Stimulated activated CD8-positive, alpha-beta memory T cell treated with anti-CD3 and anti-CD28 coated beads, Interleukin-4, amount 100 ng/mL, for 1 hour (primary cell): ENCODE measurements at places on chromosomes 12 and 14.

DNA sequence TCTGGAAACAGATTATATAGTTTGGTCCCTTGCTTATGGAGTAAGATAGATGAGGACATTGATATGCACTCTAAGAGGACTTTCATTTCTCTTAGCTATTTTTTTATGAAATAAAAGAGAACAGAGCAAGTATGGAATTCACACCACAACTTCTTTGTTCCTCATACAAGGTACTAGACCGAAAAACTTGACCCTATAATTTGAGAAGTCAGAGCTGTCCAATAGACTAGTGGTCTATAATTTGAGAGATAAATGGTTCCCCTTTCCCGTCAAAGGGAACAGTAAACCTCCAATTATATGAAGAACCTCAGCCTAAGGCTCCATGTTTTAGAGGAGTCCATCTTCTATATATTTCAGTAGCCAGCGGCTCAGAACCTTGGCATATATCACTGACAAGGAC, 58.5 kb upstream of the HIF1A start:
- DNase-seq = no peak

GRCh38 chr12:113242560-113242959, 21.3 kb downstream of the TPCN1 start:
- DNase-seq = no peak

GRCh38 chr12:124684496-124684895, 117.1 kb upstream of the NCOR2 start:
- no peak for DNase-seq

DNA sequence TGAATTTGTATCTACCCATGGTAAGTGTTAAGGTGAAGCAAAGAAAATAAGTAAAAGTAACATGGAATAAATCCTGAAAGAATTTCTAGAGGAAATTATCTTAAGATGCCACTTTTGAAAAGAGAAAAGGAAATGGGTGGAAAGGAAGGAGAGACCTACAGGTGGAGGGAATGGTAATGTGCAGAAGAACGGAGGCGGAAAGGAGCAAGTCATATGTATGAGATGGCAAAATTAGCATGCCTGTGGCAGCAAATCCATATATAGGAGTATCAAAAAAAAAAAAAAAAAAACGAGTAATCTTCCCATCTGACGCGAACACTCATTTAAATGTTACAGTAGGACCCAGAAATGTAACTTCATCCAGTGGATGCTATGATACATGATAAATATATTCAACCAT, 23.0 kb downstream of the OSBPL8 start:
- DNase-seq = no peak

DNA sequence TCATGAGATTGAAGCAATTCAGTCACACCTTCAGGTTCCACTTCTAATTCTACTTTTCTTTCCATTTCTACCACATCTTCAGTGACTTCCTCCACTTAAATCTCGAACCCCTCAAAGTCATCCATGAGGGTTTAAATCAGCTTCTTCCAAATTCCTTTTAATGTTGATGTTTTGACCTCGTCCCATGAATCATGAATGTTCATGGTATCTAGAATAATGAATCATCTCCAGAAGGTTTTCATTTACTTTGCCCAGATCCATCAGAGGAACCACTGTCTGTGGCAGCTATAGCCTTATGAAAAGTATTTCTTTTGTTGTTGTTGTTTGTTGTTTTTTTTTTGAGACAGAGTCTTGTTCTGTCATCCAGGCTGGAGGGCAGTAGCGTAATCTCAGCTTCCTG, 7.6 kb downstream of the RXYLT1 start:
- no peak for DNase-seq

DNA sequence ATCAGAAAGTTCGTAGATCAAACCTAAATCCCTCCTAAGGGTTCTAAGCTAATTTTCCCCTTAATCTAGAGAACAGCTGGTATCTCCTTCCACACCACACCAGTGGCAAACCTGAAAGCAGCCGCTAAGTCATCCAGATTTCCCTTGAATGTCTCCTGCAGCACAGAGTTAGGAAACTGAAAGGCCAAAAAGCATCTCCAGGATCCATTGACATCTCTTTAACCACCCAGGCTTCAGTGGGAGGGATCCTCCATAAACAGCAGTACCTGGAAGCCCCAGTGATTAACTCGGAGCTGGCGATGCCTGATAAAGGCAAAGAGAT, 47.6 kb downstream of the CRACR2A start:
- no peak for DNase-seq

- no peak for DNase-seq
Measured at GRCh38 chr14:31205681-31206535, 1.7 kb downstream of the HECTD1 start.

DNA sequence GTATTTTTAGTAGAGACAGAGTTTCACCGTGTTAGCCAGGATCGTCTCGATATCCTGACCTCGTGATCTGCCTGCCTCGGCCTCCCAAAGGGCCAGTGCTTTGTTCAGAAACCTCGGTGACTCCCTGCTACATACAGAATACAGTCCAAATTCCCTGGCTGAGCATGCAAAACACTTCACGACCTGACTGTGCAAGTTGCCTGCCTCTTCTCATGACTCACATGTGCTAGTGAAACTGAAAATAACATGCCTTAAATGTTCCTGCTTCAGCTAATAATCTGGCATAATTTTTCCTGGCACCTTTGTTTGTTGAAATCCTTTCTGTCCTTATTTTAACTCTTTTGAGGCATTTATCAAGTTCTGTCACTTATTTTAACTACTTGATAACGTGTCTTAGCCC, 8.2 kb downstream of the DMAC2L start:
- DNase-seq = no peak

GRCh38 chr14:52891800-52892199, 59.0 kb downstream of the FERMT2 start:
- no peak for DNase-seq

GRCh38 chr12:85005615-85006014, 30.5 kb downstream of the TSPAN19 start:
- DNase-seq = no peak

DNA sequence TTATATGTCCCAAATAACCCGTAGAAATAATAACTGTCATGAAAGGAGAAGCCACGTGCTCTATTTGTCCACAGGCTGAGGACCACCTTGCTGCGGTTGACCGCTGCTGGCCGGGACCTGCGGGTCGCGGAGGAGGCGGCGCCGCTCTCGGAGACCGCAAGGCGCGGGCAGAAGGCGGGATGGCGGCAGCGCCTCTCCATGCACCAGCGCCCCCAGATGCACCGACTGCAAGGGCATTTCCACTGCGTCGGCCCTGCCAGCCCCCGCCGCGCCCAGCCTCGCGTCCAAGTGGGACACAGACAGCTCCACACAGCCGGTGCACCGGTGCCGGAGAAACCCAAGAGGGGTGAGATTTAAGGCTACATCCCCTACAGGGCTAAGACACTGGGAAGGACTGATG, 21.0 kb downstream of the RPGRIP1 start:
- no peak for DNase-seq

DNA sequence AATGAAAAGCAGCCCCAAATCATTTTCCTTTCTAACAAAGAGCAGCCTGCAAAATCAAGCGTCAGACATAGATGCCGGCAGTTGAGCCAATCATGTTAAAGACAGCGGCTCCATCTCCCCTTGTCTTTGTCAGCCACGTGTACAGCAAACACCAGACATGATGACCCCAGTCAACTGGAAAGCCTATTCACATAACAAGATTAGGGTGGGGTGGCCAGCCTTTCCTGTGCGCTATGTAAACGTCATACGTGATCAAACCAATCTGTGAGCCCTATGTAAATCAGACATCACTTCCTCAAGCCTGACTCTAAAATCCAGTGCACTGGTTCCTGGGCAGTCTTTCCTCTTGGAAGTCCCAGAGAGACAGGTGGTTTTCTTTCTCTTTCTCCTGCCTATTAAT, 9.9 kb upstream of the FICD start:
- DNase-seq = no peak

GRCh38 chr12:113678223-113679119, 206.8 kb upstream of the LHX5 start:
- no peak for DNase-seq

GRCh38 chr12:31477687-31478086, 113.2 kb downstream of the DENND5B start:
- DNase-seq = no peak

DNA sequence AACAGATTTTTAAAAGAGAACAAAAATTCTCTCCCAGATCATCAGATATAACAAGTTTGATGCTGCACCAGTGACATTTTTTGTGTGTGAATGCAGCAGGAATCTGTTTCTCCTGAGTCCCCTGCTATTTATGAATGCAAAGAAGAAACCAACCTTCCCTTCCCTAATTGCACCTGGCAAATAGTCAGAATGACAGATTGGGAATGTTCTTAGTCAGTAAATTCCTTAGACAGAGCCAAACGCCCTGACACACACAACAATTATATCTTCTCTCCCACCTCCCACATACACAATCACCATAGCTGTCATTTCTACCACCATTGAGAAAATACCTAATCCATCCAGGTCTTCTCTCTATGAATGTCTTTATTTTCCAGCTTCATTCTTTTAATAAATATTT, 174.4 kb downstream of the ALG10B start:
- no peak for DNase-seq

DNA sequence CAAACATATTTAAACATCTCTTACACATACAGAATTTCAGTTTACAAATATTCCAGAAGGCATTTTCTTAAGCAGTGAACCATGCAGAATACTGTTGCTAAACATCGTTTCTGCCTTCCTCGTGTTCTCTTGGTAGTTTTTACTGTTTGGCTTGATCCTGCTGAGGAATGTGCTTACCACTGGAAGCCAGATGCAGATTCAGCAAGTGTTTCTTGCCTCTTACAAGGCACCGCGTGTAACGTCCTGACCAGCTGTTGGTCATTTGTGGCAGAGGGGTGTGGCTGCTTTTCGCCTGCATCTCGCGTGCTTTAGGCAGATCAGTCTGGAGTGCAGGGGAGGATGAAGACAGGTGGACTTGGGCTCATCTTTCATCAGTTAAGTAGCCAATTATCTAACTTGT, 12.4 kb downstream of the EIF2B1 start:
- DNase-seq = no peak

DNA sequence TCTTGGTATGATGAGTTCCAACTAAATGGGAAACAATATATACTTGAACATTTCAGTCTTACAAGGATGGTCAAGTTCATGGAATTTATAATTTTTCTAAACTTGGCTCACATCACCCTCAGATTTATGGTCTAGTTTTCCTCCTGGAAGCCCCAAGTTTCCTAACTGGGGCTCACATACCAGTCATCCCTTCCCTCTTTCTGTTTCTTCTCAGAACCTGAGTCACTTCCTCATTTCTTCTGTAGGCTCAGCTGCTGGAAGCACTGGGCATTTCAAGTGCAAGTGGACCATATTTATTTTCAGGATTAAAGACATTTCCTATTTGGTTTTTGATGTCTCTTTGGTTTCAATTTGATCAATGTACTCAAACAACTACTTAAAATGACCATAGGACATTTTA, 55.4 kb downstream of the GRIP1 start:
- DNase-seq = no peak

DNA sequence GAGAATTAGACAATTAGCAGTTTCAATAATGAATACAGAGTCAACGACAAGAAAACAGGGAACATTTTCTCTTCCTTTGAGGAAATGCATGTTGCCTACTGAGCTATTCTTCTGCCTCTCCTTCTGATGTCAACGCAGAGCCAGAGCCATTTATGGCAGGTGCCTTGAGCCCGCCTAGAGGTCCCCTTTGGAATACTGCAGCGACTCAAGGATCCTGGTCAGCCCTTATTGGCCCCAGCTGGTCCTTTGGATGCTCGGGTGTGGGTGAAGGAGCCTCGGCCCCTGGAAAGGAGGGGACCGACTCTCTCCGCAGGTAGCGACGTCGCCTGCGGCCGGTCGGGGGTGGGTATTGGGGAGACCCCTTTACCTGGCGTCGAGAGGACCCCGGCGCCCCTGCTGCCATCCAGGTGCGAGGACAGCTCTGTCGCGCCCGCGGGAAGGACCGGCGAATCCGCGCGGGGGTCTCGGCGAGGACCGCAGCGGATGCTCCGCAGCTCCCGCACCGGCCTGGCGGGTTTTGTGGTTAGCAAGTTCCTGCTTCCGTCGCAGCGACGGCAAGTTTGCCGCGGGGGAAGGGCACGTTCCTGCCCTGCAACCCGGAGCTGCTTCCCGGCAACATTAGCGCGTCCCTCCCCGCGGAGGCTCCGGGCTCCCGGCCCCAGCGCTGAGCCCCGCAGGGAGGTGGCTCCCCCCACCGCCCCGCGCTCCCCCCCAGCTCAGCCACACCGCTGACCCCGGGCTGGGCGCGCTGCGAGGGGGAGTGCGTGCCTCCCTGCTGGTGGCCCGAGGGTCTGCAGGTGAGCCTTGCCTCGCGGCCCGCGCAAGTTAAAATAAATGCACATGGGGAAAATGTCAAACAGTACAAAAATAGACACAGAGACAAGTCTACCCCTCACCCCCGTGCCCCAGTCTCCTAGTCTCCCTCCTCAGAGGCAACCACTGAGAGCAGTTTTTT, at the start of gene MANSC1:
TSS of gene MANSC1 (minus strand) at position 532 of the 955 bp plus-strand sequence. CDS start 6,928 bp downstream, outside the sequence.
- no peak for DNase-seq

DNA sequence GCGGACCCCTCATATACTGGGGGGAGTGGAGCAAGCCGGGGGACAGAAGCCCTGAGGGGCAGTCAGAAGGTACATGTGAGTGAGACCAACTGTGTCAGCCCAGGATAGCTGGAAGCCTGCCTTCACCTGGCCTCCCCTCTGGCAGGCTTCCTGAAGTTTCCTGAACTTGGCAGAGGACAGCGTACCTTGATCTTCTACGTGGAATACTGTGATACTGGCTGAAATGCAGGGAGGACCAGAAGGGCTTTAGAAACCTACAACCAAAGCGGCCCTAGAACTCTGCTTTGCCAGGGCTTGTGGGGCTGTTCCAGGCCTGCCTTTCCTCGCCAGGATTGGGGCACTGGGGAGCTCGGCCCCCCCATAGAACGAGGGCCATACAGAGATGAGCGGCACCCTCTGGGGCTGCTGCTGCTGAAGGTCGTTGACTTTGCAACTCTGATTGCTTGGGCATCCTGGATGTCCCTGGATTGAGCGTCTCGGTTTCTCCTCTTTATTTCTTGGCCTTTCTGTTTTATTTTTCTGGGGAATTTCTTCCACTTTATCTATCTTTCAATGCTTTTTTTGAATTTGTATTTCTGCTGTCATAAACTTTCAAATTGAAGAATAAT, 66.5 kb downstream of the SLC25A47 start:
- DNase-seq = no peak

DNA sequence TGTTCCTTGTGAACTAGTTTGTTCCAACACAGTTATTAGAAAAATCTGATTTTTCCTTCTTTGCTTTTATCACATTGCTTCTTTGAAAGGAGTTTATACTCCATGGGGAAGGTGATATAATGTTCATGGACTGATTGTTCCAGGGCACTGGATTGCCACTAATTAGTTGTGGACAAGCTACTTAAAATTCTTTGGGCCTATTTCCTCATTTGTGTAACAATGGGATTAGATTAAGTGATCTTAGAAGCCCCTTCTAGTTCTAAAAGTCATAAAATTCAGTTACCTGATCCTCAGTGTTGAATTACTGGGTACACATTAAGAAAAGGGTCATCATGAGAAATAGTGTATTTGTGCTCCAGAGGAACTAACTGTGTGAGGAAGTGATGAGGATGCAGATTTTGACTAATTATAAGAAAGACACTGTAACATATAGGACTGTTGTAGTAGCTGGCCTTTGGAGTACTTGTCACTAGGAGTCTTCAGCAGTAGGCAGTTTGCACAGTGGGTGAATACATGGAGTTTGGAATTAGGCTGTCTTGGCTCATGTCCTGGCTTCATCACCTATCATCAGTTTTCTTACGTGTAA, 82.2 kb downstream of the MIA2 start:
- DNase-seq = no peak
